Right hindlimb (tissue), 1 donor: ENCODE measurements at places on chromosomes 1 and 21.

- no peak for DNase-seq
Measured at GRCh38 chr1:71101839-71102376, 21.1 kb upstream of the ZRANB2 start.

GRCh38 chr1:212596798-212597197 lies 11.8 kb upstream of the ATF3 start:
- no peak for DNase-seq

DNA sequence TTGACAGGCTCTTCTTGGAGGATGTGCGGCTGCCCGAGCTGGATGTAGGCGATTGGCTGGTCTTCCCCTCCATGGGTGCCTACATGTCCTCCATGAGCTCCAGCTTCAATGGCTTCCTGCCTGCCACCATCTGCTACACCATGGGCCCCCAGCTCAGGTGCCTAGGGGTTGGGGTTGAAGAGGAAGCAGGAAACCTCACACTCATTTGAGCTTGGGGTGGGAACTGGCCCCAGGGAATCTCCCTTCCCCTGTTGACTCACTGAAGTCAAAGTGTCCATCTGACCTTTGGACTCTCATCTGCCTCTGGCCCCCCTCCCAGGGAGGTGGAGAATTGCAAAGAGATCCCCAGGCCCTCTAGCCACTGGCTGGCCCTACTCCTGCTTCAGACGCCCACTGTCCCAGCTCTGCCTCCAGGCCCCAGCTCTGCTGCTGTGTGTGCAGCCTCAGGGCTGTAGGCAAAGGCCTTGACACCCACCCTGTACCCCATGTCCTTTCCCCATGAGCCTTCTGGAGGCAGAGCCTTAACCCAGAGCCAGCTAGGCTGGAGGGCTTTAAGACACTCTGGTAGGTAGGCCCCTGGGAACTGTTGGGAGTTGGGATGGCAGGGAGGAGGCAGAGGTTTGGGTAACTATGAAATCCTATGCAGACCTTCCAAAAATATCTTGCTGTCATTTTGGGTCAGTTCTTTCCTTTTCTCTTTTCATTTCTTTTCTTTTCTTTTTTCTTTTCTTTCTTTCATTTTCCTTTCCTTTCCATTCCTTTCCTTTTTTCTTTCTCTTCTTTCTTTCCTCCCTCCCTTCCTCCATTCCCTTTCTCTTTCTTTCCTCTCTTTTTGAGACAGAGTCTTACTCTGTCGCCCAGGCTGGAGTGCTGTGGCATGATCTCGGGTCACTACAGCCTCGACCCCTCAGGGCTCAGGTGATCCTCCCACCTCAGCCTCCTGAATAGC lies 66.9 kb upstream of the TINAGL1 start:
- DNase-seq = no peak

- DNase-seq = no peak
Measured at GRCh38 chr1:241849345-241849695, 1.3 kb downstream of the EXO1 start.

- DNase-seq = no peak
Measured at GRCh38 chr1:45840704-45841103, 37.3 kb downstream of the MAST2 start.

- DNase-seq = no peak
Measured at GRCh38 chr21:43329711-43330269, 97.1 kb downstream of the SIK1 start.

DNA sequence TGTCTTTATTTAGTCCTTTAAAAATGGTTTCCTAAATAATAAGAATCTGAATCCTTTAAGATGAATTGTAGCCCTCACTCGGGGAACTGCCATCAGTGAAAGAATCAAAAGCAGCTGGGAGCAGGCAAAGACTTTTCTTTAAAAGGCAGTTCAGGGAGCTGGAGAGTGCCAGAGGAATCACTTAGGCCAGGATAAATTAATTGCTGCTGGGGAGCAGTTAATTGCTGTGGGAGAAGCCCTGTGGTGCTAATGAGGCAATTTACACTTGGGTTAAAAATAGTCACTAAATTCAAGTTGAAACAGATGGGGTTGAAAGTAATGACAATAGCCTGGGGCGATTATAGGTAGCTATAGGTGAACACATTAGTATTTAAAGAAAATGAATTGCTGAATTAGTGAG lies 38.7 kb upstream of the COL24A1 start:
- no peak for DNase-seq

GRCh38 chr1:168084396-168085231 lies 52.1 kb downstream of the GPR161 start:
- peak; percentile 54 for DNase-seq

DNA sequence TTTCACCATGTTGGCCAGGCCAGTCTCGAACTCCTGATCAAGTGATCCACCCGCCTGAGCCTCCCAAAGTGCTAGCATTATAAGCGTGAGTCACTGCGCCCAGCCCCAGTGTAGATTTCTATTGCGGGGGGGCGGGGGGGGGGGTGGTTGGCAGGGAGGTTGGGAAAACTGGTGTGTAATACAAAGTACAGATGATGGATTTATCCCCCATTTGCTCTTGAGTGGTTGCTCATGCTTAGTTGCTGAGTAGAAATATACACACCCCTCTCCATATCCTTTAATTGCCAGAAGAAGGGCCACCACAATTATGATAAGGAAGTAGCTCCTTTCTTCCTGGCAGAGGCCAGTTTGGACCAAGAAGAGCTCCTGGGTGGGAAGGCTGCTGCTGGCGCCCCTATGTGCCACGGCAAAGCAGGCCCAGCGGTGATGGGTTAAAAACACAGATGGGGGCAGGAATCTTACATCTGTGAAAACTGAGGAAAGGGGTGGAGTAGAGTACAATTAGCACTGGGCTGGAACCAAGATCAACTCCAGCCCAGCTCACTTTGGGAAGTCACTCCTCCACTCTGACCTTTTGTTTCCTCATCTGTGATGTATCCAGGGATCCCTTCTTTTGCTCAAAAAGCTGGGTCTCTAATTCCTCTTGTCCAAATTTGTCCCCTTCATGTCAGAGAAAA lies 55.2 kb downstream of the MRPL37 start:
- no peak for DNase-seq

GRCh38 chr21:45001134-45002095 lies 61.6 kb downstream of the SLX9 start:
- peak; percentile 72 for DNase-seq

DNA sequence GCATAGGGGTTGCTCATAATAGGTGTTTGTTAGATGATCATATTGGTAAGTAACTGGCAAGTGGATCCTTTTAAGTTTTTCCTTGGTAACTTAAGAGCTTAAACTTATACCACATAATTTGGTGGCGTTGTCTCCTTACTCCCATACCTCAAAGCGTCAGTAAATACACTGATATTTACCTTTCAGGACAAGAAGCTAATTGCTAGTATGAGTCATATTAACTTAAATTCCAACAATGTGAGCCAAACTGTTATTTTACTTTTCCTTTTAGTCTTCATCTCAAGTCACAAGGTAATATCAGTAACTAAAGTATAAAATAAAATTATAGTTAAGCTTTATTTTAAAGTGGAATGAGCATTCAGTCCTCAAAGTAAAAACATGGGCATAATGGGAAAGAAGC lies 9.0 kb upstream of the SH3GLB1 start:
- DNase-seq = no peak

DNA sequence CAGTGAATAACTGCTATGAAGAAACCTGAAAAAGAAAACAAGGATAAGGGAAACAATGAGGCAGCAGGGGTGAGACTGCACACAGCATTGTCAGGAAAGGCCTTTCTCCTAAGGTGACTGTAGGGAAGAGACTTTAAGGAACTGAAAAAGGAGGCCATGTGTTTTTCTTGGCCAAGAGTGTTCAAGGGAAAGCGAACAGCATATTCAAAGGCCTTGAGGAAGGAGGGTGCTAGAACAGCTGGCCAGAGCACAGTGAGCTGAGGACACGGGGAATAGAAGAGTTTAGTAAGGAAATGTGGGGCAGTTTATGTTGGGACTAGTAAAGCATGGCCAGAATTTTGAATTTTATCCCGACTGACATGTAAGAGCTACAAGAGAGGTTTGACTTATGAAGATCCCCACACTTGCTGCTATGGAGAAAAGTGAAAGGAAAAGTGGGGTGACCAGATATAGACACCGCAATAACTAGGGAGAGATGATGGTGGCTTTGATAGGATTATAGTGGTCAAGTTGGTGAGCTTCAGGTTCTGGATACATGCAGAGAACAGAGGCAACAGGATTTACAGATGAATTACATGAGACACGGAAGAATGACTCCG lies 1.4 kb downstream of the RWDD2B start:
- DNase-seq = no peak

GRCh38 chr1:152109231-152109997 lies 5.8 kb downstream of the TCHH start:
- peak; percentile 11 for DNase-seq

- DNase-seq = no peak
Measured at GRCh38 chr21:41153443-41153842, 14.5 kb upstream of the BACE2 start.

DNA sequence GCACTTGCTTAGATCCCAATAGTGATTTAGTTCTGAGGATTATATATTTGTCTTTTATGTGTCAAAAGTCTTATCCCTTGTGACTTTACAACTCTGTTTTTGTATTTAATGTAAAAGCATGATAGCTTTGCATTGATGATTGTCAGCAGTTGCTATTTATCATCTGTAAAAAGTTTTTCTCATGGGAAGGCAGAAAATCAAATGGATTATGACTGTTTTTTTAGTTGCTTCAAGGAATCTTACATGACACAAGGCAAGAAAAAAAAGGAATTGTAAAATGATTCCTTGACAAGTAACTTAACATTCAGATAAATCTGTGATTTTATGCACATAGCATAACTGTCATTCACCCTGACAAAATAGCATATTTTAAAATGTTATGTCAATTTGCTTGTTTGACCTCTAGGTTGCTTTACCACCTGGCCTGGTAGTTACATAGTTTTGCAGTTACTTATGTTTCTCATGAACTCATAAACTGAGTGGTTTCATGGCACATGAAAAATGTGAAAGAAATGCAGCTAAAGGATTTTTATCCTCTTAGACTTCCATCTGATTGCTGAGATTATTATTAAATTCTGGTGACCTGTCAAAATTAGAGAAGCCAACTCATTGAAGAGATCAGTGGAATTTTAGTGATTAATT lies 622.6 kb downstream of the ADGRL2 start:
- DNase-seq = no peak

DNA sequence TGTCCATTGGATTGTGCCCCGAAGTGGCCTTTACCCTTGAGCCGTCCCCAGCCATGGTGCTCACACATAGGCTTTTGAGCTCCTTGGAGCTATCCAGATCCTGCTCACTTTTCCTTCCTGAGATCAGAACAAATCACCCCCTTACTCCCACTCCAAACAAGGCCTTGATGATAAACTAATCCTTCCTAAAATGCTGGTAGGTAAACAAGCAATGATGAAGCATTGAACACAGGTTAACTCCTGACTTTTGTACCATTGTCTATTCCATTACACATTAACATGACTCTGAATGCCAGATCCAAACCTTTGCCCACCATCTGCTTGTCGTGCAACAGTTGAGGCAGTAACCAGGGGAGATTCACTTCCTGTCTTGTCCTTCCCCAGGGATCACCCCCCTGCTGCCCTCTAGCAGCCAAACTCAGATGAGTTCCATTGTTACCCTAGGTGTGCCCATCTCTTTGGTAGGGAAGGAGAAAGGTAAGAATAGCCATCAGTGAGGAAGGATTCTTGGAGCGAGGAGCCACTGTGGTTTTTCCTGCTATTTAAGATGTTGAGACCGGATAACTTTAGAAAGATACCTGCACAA lies 79.5 kb upstream of the DNAJC6 start:
- DNase-seq = no peak
